ENCODE measurements at places on chromosomes 5 and 9. TPM values are rescaled to one million over a fixed set of nuclear protein-coding genes. Genes with fewer than 3 reads are reported as not detected.

Gene GFI1B
- total RNA-seq = not detected

Gene PTGDS
- 66.1 TPM for total RNA-seq

Gene TPD52L3
- not detected for total RNA-seq

Gene LCP2
- total RNA-seq = 56.9 TPM

Gene MTX3
- total RNA-seq = 16.7 TPM

Gene GDA
- total RNA-seq = not detected

Gene PITX1
- not detected for total RNA-seq

Gene TRIM52
- 15.9 TPM for total RNA-seq

Gene IL9
- not detected for total RNA-seq

DNA sequence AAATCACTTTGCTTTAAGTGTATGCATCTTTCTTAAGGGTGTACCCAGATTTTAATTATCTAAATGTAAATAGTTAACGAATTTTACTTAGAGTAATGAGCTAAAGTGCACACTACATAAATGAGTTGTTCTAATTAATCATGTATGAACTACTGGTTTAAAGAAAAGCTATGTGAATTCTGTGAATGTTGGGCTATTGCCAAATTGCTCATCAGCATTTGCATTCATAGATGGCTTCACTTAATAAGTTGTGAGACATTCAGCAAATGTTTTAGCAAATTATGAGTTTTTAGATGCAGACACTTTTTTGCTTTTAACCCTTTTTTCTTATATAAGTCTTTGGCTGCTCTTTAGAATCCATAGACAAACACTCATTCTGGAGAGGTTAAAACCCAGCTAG lies 175.7 kb downstream of the PBX3 start:
- no peak for DNase-seq

DNA sequence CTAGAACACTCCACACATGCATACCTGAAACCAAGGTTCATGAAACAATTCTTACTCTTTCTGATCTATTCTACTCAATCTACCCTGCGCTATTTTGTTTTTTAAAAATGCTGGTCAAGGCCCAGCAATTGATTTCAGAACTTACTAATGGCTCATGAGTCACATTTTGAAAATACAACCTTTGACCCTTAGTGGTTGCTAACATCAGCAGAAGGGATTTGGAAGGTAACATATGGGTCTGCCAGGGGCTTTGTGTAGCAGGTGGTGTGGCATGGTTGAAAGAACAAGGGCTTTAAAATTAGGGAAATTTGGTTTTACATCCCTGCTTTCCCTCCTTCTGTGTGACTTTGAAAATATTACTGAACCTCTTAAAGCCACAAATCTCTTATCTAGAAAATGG lies 101.4 kb downstream of the ATG10 start:
- no peak for DNase-seq

DNA sequence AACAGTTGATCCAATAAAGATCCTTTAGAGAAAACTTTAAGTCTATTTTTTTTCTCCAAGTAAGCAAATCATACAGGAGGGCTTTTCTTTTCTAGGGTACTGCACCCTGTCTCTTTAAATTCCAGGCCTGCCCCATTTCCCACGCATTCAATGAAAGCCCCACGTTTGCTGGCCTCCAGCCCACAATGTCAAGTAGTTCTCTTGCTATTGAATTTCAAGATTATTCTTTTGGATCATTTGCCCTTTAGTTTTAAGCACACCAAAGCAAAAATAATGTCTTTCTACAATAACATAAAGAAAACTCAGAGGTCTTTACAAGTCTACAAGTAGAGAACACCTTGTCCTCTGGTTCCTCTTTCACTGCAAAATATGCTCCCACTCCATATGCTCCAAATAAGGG lies 15.6 kb downstream of the MLLT3 start:
- no peak for DNase-seq

- DNase-seq = no peak
Measured at GRCh38 chr5:91182763-91183162, 200.4 kb downstream of the ARRDC3 start.

DNA sequence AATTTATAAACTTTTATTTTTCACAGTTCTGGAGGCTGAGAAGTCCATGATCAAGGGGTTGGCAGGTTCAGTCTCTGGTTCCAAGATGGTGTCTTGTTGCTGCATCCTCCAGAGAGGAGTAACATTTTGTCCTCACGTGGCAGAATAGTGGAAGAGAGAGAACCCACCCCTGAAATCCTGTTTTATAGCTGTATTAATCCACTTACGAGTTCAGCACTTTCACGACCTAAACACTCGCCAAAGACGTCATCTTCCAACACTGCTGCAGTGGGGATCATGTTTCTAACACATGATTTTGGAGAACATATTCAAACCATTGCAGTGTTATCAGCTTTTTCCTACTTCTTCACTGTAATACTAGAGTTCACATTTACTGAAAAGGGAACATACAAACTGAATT lies 233.0 kb upstream of the ATP10B start:
- DNase-seq = no peak

DNA sequence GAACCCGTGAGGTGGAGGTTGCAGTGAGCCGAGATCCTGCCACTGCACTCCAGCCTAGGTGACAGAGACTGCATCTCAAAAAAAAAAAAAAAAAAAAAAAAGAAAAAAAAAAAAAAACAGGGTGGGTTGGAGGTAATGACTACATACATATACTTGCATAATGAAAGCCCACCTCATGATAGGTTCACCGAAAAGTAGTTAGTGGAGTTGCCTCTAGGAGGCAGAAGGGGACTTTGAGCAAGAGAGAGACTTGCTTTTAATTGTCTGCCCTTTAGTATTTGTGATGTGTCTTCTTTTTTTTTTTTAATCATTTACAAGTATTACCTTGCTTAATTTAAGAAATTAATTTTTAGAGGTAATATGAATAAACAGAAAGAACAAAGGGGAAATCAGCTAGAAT lies 99.8 kb downstream of the PPARGC1B start:
- no peak for DNase-seq

GRCh38 chr5:66802941-66803340 lies 206.7 kb downstream of the MAST4 start:
- DNase-seq = no peak

DNA sequence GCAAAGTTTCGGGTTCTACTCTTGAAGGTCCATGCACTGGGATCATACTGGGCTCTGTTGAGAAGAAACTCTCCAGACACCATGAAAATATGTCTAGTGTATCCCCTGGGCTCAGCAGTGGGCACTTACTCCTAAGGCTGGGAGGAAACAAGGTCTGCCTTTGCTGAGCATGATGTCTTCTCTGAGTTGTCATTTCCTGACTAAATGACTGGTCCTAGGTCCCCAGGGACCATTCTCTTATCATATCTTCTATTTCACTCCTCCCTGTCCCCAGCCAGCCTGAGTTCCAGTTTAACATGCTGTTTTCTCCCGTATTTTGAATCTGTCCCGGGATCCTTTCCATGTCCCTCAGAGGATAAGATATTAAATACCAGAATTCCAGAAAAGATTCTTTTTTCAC lies 225.4 kb downstream of the MTRR start:
- DNase-seq = no peak

GRCh38 chr9:8724284-8725018 lies 924.9 kb upstream of the DMAC1 start:
- DNase-seq = no peak

GRCh38 chr9:94157050-94157801 lies 73.0 kb downstream of the PTPDC1 start:
- peak; percentile 52 for DNase-seq

GRCh38 chr9:90851444-90851843 lies 49.8 kb downstream of the SYK start:
- no peak for DNase-seq

GRCh38 chr5:134552301-134552700 lies 26.8 kb downstream of the JADE2 start:
- peak; percentile 72 for DNase-seq

- no peak for DNase-seq
Measured at GRCh38 chr9:128310461-128310860, 11.8 kb downstream of the TRUB2 start.

DNA sequence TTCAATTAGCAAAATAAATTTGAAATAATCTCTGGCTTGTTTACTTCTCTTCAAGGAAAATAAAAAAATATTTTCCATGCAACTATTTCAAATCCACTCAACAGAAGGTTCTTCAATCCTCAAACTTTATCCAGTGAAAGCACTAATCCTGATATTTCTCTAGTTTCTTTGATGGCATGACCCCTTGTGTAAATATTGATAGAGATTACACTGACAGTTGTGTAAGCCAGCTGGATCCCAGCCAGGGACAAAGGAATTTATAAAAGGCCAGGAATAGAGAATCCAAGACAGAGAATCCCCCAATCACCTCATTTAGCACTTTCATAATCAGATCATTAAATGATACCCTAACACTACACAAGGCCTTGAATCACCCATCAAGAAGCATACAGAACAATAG lies 135.2 kb downstream of the GNA14 start:
- DNase-seq = no peak

DNA sequence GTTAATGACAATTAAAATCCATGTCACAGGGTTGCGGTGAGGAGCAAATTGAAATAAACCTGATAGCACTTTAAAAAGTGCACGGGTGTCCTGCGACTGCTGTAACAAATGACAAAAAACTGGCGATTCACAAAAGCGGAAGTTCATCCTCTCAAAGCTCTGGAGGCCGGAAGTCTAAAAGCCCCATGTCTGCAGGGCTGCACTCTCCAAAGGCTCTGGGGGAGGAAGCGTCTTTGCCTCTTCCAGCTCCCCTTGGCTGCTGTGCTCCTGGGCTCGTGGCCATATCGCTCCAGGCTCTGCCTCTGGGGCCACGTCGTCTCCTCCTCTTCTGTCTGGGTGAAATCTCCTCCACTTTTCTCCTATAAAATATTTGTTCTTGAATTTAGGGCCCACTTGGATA lies 273.9 kb upstream of the IRX2 start:
- no peak for DNase-seq

DNA sequence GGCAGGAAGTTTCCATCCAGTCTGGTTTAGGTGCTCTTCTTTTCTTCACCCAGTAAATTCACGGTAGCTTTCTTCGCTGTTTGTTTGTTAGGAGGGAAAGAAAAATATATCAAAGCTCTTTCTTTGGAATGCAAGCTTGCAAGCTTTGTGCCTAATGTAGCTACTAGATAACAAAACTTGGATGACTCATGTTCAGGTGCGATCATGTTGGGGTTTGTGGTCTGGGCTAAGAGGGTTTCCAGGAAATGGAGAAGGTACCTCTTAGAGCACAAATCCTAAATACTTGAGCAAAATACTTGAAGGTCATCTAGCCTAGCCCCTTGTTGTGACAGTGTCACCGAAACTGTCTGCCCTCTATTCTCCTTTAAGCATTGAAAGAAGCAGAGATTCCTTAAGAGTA lies 17.7 kb downstream of the SRP19 start:
- DNase-seq = no peak

DNA sequence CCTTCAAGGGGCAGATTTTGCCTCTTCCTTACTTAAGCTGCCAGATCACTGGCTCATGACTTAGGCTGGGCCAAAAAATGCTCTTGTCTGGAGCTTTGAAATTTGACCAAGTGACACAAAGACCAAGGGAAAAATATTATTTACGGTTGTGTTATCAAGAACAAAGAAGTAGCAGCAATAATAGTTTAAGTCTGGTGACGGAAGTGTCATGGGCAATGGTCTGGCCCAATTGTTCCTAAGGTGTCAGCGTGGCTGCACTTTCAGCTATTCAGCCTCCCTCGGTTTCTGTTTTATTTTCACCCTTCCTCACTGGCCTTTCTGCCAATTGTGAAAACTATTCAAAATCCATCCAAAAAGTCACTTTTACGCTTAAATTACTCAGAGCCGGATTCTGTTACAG lies 185.3 kb downstream of the CDH18 start:
- DNase-seq = no peak

DNA sequence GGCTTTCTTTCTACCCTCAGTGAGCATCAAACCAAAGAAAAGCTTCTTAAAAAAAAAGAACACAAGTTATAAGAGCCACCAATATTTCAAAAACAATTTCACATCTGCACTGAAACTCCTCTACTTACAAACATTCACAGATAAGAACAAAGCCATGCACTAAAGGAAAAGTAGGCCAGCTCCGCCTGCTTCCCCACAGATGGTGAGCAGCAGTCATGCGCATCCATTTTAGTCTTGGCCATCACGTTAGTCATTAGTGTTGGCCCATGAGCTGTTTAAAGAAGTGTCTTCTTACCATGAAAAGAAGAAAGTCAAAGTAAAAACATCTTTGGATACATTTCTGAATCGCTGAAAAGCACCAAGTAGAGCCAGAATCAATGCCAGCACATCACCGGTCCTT lies 40.0 kb upstream of the SMIM23 start:
- no peak for DNase-seq

All from thoracic aorta (tissue), 2 donors.